Occipital lobe (tissue), 3 donors: ENCODE measurements at places on chromosomes 1 and 21. TPM values are rescaled to one million over a fixed set of nuclear protein-coding genes. Genes with fewer than 3 reads are reported as not detected.

DNA sequence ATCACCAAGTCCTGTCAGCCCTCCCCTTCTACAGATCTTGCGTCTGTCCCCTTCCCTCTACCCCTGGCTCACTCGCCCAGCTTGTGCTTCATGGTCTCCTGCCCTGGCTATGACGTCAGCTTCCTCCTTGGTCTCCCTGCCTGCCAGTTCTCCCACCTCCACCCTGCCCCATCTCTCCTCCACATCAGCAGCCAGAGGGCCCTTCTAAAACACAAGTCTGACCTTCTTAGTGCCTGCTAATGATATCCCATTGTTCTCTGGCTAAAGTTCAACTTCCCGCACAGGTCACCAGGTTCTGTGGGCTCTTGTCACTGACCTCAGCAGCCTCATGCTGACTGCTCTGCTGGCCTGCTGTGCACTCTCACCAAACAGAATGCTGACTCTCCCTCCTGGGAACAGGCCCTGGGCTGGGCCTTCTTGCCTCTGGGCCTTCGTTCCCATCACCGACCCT, 24.7 kb upstream of the MYCL start:
- DNase-seq, result no peak

DNA sequence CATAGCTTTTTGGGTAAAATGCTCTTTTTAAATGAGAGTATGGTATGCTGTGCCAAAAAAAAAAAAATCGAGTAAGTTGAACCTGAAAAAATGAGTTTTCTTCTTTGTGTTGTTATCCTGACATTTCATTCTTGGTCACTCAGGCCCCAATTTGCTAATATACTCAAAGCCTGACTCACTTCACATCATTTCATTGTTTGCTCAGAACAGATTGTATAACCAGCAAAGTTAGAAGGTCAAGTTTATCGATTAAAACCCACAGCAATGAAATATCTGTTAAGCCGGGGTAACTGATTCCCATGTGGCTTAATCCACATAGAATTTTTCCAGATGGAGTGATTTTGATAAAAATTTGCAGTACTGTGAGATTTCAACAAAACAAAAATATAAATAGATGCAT, 363.7 kb downstream of the NEGR1 start:
- DNase-seq, result no peak

GRCh38 chr1:10387677-10388386, 11.0 kb upstream of the PGD start:
- no peak for DNase-seq

DNA sequence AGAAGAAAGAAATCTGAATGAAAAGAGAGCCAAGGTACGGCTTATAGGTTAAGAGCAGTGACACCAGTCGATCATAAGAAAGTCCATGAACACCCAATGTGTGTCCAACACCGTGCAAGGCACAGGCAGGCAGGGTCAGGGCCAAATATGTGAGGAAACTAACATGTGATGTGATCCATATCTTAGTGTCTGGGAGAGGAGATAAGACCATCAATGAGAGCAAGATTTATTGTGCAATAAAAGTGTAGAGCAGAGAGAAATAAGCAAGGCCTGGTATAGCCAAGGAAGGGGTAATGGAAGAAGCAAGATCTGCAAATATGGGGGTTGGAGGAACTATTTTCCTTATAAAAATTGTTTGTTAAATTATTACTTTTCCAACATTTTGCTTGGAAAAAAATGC, 198.8 kb downstream of the CRB1 start:
- DNase-seq, result no peak

- no peak for DNase-seq
These were observed 418.0 kb upstream of the PKN2 start for GRCh38 chr1:88266051-88266450.

DNA sequence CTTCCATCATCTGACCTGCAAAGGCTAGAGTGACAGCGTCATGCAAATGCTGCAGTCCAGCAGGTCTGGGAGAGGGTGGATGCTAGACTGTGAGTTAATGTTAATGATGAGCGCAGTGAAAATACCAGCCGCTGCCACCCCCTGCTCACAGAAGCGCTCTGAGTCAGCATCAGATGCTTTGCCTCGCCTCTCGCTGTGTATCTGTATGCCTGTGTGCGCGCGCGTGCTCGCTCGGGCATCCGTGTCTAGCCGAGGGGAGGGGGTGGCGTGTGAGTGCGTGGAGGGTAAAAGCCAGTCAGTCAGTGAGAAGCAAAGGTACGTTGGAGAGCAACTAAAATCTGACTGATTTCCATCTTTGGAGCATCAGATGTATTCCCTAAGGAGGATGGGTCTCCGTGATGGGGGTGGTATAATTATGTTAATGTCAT, 858.7 kb downstream of the USP25 start:
- DNase-seq, result peak; percentile 88

DNA sequence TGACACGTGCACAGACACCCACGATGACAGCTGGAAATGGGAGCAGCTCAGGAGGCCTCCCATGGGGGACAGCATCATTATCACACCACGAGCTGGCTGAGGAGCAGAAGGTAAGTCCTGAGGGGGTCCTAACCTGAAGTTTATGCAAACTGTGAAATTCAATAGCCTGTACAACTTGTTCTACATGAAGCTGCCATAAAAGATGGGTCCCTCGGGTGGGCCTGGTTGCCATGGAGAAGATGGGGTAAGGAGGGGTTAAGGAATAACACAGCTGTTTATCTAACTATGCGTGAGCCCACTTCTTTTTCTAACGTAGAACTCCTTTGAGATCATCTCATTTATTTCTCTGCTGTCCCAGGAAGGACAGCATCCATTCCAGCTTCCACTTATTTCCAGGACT, 163.4 kb upstream of the CD34 start:
- no peak for DNase-seq

DNA sequence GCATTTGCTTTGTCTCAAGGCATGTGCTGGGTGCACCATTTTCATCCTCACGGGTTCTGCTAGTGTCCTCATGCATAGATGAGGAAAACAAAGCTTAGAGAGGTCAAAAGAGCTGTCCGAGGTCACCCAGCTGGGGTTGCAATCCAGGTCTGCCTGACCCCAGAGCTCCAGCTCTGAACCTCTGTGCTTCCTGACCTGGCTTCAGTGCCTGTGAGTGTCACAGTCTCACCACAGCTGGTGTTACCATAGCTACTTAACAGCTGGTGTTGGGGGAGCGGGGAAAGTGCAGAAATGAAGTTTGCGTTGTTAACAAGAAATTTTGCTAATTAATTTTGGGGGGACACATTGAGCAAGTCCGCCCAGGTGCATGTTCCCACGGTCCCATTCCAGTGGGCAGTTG, 328.5 kb downstream of the KIF26B start:
- no peak for DNase-seq

MAP1LC3C gene
- 0.78 TPM for total RNA-seq

LRIG2 gene
- total RNA-seq, result 36.5 TPM

KCNA2 gene
- total RNA-seq, result 7.0 TPM

FMOD gene
- total RNA-seq, result 1.1 TPM

A3GALT2 gene
- not detected for total RNA-seq

POU3F1 gene
- 9.4 TPM for total RNA-seq

RGS4 gene
- total RNA-seq, result 1.9 TPM

DRAM2 gene
- 59.6 TPM for total RNA-seq
